ENCODE measurements at places on chromosomes 4 and X.

GRCh38 chrX:140091125-140091886, 126.0 kb upstream of the CXorf66 start:
- H3K4me3 ChIP-seq = peak overlapping the region; percentile 11
- no peaks in the 10 kb centered on the region for H3K4me1 ChIP-seq
- no peak for DNase-seq
- no peak overlapping the region for H3K27ac ChIP-seq

DNA sequence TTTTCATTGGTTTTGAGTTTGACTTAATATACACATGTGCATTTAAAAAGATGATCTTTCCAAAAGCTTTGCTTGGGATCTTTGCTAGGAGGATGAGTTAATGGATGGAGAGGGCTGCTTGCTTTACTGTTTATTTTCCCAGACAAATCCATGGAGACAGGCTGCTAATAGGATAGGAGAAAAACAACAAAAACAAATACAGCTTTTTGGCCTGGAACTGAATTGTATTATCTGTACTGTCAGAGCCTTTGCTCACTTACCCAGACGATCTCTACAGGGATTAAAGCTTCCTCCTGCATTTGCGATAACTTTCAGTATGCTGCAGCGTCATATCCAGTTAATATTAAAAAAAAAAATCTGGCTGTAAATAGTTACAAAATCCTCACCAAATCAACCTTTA, 190.8 kb upstream of the NUDT6 start:
- no peaks in the 10 kb centered on the region for H3K4me1 ChIP-seq
- H3K27ac ChIP-seq = no peak overlapping the region
- DNase-seq = no peak
- peaks cover 2% of the 10 kb centered on the region for H3K36me3 ChIP-seq
- no peak overlapping the region for H3K4me3 ChIP-seq

DNA sequence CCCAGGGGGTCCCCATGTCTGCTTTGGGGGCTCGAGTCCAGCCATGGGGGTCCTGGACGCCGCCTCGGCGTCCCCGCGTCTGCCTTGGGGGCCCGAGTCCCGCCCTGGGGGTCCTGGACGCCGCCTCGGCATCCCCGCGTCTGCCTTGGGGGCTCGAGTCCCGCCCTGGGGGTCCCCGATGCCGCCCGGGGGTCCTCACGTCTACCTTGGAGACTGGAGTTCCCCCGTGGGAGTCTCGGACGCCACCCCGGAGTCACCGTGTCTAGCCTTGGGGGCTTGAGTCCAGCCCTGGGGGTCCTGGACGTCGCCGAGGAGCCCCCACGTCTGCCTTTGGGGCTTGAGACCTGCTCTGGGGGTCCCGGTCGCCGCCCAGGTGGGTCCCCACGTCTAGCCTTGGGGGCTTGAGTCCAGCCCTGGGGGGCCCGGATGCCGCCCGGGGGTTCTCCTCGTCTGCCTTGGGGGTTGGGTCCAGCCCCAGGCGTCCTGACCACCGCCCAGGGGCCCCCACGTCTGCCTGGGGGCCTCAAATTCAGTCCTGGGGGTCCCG, 1.1 kb upstream of the GTPBP6 start:
- H3K36me3 ChIP-seq = peaks cover 32% of the 10 kb centered on the region
- no peak for DNase-seq
- peak overlapping the region; percentile 78 for H3K4me3 ChIP-seq
- peak overlapping the region; percentile 95 for H3K27ac ChIP-seq
- H3K27me3 ChIP-seq = no peaks in the 10 kb centered on the region
- H3K4me1 ChIP-seq = peaks cover 29% of the 10 kb centered on the region

- H3K27me3 ChIP-seq = no peaks in the 10 kb centered on the region
- no peaks in the 10 kb centered on the region for H3K36me3 ChIP-seq
- no peak for DNase-seq
- no peak overlapping the region for H3K4me3 ChIP-seq
- H3K4me1 ChIP-seq = no peaks in the 10 kb centered on the region
These were observed 265.7 kb downstream of the IQCM start for GRCh38 chr4:149549911-149550310.

GRCh38 chr4:185307136-185307950, 88.4 kb downstream of the LRP2BP start:
- H3K36me3 ChIP-seq = peaks cover 8% of the 10 kb centered on the region
- H3K27ac ChIP-seq = no peak overlapping the region
- no peak for DNase-seq

DNA sequence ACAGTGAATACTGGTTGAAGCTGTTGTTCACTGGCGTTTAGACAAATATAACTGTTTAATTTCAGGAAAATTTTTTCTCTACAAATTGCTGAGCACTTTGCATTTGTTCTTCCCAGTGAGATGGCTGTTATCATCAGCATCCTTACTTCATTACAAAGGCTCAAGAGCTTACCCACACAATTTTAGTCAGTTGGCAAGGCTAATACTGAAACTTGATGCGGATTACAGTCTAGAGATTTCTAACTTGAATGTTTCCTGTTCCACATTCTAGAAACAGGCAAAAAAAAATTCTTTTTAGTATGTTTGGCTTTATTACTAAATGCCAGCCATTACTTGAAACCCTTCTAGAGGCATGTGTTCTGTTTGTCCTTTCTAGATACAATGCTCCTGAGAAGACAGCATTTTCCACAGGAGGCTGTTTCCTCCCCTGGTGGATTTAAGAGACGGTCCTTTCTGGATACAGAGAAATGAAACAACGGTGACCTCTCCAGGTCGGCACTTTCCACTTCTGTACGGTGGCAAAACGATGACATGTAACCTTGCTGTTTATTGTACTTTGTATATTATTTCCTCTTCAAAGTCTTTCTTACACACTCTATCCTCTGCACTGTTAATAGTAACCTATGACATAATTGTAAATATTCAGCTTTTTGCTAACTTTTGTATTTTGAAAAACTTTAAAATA, 80.9 kb downstream of the RFC1 start:
- H3K27ac ChIP-seq = no peak overlapping the region
- no peak for DNase-seq
- H3K4me1 ChIP-seq = no peaks in the 10 kb centered on the region
- H3K4me3 ChIP-seq = no peak overlapping the region
- H3K36me3 ChIP-seq = peaks cover 29% of the 10 kb centered on the region

- DNase-seq = no peak
- H3K27ac ChIP-seq = no peak overlapping the region
- no peak overlapping the region for H3K4me3 ChIP-seq
These were observed 32.4 kb upstream of the MYOZ2 start for GRCh38 chr4:119103263-119103662.

- peaks cover 58% of the 10 kb centered on the region for H3K27me3 ChIP-seq
- peak overlapping the region; percentile 70 for H3K4me3 ChIP-seq
- peaks cover 19% of the 10 kb centered on the region for H3K4me1 ChIP-seq
- H3K27ac ChIP-seq = no peak overlapping the region
These were observed 980 bp upstream of the FHDC1 start for GRCh38 chr4:152935143-152935542.

DNA sequence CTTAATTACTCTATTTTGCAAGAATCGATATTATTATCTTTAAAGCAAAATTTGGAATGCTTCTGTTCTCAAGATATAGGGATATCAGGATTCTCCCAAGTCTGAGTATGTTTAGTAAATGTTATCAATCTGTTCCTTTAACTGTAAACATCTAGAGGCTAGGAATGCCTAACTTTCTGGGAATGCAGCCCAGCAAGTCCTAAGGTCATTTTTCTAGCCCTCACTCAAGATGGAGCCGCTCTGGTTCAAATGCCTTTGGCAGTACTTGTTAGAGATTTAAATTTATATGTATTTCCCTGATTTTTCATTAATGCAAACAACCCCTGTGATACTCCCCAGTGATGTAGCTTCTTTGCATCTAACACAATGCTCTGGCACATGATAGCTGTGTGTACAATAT, 623.8 kb upstream of the LCORL start:
- H3K27ac ChIP-seq = no peak overlapping the region
- no peaks in the 10 kb centered on the region for H3K27me3 ChIP-seq
- H3K4me1 ChIP-seq = no peaks in the 10 kb centered on the region
- no peak overlapping the region for H3K4me3 ChIP-seq

GRCh38 chr4:168710353-168710946, 213.6 kb downstream of the PALLD start:
- DNase-seq = no peak
- no peaks in the 10 kb centered on the region for H3K4me1 ChIP-seq
- H3K27me3 ChIP-seq = no peaks in the 10 kb centered on the region
